ENCODE measurements at places on chromosomes 11 and 22.

GRCh38 chr11:47611348-47611794, 17.2 kb upstream of the C1QTNF4 start:
- DNase-seq, result no peak

DNA sequence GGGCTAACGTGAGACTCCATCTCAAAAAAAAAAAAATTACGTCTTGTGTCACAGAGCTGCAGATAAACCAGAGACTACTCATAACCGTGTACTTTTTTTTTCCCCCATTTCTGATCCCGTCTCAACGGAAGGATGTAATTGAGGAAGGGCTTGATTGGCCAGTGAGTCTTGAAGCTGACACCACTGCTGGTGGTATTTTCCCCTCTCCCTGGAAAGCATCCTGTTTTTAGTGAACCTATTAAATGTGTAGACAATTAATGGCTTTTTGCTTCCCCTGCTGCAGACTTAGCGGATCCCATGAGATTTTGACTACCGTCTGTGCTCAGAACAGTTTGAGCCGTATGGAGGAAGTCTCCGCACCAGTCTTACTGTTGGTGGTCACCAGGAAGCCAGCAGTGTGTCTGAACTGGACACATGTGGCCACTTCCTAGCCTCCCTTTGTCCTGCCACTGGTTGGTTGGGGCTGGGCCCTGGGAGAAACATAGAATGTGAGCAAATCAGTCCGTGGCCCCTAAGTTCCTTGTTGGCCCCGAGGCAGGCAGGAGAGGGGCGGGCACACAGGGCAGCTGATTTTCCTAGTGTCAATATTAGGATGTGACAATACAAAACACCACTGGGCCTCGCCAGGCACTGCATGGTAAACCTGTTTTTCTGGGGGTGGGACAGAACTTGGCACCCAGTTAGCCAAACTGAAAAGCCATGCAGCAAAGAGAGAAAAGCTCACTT, 3.1 kb downstream of the BIK start:
- DNase-seq, result no peak

- DNase-seq, result no peak
Measured at GRCh38 chr22:35064664-35065063, 1.3 kb upstream of the ISX start.

GRCh38 chr11:10477690-10478046, 22.6 kb downstream of the AMPD3 start:
- no peak for DNase-seq

GRCh38 chr11:81444297-81444696, 1289.4 kb downstream of the FAM181B start:
- DNase-seq, result no peak

- DNase-seq, result no peak
Measured at GRCh38 chr22:40210818-40211217, 33.1 kb downstream of the TNRC6B start.

DNA sequence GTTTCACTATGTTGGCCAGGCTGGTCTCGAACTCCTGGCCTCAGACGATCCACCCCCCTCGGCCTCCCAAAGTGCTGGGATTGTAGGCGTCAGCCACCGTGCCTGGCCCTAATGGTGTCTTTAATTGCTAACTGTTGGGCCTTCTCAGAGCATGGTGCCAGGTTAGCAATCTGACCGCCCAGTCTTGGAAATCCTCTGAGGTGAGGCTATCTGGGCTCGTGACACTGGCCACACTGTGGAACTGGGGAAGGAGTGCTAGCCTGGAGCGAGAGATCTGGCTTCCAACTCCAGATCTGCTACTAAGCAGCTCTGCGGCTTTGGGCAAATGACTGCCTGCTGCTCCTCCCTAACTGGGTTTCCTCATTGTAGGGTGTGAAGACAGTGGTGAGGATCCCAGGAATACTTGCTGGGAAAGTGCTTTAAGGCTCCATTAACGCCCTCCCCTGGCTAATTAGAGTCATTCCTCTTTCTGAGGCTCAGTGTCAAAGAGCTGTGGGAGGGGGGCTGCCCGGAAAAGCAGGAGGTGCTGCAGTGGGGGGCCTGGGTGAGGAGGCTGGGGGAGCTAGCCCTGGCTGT, 35.4 kb downstream of the CHRDL2 start:
- DNase-seq, result no peak

DNA sequence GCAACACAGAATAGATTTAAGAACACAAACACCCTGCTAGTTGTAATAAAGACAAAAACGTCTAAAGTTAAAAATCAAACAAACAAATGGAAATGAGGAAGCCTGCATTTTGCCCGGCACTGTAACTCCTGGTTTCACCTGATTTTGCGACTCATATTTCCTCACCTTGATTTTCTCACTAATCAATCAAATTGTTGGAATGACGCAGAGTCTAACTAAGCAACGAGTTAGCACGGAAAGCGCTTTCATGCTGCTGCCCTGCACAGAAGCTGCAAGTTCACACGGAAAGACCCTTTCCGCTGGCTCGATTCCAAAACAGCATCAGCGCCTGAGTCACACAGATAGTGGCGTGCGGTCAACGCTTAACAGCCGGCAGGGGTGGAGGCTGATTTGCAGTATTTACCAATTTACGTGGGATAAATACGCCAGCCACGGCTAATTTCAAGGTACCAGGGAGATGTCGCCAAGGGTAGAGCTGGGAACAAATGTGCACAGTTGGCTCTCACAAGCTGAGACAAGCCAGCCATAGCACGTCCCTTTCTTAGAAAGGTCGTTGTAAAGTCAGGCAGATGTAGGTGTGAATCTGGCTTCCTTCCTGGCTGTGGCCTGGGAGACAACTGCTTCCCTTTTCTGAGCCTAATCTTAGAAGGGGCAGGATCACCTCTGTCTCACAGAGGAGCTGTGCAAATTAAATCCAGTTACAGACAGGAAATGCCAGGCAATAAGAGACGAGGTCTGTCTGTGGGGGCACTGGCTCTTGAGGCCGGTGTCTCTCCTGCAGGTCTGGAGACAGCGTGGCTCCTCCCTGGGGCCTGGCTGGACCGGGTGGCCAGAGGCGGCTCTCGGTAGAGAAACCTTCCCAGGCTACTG, 76.9 kb upstream of the TTLL12 start:
- peak; percentile 70 for DNase-seq

DNA sequence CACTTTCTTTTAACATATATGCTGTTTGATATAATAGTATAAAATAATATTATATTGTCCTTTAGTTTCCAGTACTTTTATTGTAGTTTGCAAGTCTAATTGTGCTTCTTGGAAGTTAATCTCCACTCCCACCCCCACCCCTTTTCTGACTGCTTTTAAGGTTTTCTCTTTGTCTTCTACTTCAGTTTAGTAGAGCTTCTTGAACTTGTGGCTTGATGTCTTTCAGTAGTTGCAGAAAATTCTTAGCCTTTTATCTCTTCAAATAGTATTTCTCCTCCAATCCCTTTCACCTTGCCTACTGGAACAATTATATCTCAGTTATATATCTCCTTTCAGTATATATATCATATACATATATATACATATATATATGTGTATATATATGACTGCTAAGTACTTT, 56.6 kb downstream of the PARVG start:
- DNase-seq, result no peak

- DNase-seq, result no peak
Measured at GRCh38 chr11:69617682-69618081, 23.3 kb upstream of the CCND1 start.

DNA sequence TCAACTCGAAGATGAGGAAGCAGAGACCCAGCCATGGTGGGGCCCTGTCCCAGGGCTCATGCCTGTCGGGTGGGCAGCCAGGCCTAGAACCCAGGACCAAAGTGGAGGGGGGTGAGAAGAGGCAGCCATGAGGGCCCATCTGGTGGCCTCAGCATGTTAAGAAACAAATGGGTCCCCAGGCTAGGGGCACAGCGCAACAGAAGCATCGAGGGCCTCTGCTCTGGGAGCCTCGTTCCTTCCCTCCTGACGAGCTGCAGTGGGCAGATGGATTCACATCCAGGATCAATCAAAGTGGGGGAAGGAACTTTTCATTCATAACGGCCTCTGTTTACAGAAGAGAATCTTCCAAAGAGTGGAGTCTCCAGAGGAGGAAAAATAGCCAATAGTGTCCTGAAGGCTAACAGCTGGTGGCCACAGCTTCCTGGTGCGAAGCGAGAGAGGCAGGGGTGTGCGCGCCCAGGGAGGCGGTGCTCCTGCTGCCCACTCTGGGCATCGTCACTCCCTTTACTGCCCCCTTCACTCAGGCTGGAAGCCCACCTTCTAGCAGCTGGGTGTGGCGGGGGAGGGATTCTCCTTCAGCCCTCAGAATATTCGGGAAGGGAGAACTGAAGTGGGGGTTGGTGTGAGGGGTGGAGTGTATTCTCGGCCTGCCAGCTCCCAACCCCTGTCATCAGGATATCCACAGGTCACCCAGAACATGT, 4.3 kb downstream of the CBX7 start:
- no peak for DNase-seq

GRCh38 chr22:45889093-45889538, 87.8 kb downstream of the WNT7B start:
- DNase-seq, result no peak

DNA sequence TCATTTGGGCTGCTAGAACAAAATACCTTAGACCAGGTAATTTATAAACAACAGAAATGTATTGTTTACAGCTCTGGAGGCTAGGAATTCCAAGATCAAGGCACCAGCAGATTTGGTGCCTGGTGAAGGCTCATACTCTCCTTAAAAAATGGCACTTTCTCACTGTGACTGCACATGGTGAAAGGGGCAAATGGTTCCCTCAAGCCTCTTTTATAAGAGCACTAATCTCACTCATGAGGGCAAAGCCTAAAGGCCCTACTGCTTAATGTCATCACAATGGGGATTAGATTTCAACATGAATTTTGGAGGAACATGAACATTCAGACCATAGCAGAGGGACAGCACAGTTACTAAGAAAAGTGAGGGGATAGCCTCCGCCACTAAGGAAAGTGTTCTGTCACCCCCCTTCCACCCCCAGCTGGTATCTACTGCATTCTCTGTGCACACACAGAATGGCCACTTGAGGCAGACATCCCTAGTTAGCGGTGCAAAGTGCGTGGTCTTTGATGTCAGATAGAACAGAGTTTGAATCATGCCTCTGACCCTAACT, 47.2 kb upstream of the CEP295 start:
- DNase-seq, result no peak

DNA sequence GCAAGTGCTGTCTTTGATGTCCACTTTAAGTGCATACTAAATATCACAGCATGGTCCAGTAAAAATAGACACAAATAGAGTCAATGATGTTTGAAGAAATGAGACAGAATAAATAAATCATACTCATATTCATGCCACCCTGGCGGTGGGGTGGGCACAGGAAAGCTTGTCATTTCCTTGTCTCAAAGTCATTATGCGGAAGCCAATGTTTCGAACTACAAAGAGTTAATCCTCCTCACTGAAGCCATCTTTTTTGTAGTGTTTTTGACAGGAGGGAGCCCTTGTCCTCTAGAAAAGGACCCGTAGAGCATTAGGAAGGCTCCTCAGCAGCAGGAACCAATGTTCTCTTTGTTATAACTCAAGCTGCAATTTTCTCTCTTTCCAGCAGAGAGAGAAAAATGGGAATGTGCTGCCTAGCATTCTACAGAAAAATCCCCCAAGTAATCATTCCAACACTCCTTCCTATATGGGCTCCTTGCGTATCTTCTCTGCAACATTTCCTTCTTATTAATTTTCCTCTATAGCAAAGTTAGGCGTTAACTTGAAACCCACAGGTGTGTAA, 30.6 kb downstream of the SC5D start:
- DNase-seq, result no peak

DNA sequence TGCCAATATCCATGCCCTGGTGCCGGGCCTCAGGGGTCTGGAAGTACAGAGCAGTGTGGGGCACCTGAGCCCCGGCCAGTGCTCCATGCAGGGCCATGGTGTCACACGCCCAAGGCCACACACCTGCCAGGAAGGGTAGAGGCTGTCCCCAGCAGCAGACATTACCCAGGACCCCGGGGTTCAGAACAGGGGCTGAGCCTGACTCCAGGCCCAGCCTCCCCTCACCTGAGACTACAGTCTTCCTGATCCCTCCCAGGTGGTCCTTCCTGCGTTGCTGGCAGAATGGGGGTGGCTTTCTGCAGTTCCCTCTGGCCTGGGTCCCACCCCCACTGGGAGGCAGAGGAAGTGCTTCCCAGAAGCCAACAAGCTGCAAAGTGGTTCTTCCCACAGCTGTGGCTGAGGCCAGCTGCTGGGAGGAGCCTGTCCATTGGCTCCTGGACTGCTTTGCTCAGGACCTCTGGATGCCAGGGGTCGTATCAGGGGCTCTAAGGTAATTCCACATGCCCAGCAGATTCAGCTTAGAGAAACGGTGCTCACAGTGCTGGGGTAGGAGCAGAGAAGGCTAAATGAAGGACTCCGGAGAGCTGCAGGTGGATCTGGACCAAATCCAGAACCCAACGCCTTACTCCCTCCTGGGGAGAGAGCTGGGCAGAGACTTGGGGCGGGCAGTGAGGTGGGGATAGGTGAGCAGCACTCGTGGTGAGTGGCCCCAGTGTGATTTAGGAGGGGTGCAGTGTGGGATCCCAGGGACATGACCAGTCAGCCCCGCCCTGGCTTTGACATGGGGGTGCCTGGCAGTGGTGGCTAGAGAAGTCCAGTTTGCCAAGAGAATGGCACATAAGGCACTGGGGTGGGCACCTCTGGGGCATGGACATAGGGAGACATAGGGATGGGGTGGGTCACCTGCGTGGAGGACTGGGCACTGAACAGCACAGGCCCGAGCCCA, 12.6 kb downstream of the TCIRG1 start:
- DNase-seq, result no peak

DNA sequence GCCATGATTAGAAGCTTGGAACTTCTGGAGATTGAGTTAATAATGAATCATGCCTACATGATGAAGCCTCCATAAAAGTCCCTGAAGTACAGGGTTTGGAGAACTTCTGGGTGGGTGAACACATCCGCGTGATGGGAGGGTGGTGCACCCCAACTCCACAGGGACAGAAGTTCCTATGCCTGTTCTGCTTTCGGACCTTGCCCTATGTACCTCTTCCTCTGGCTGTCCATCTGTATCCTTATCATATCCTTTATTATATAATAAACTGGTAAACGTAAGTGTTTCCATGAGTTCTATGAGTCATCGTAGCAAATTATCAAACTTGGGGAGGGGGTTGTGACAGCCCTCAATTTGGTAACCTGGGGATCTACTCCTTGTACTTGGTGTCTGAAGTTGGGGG, 60.2 kb downstream of the ADM start:
- DNase-seq, result no peak

DNA sequence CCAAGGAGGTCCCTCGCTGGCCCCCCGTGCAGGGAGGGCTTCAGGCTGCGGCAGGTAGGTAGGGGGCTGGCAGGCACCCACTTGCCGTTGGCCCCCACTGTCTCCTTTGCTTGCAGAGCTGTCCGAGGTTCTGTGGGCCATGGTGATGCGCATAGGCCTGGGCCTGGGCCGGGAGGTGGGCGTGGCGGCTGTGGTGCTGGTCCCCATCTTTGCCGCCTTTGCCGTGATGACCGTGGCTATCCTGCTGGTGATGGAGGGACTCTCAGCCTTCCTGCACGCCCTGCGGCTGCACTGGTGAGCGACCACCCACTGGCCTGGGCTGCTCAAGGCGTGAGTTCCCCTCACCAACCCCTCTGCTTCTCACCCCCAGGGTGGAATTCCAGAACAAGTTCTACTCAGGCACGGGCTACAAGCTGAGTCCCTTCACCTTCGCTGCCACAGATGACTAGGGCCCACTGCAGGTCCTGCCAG, 11.6 kb downstream of the TCIRG1 start:
- no peak for DNase-seq

- no peak for DNase-seq
Measured at GRCh38 chr22:41799486-41800347, 762 bp upstream of the CCDC134 start.

- DNase-seq, result no peak
Measured at GRCh38 chr22:37233751-37234631, 10.1 kb downstream of the RAC2 start.

Measured in stimulated activated CD8-positive, alpha-beta memory T cell treated with anti-CD3 and anti-CD28 coated beads, Interleukin-7, amount 100 ng/mL, for 1 hour (primary cell).